ENCODE measurements at places on chromosomes 3 and 15.

GRCh38 chr15:82788496-82788895 is 17.4 kb downstream of the FSD2 start:
- DNase-seq = no peak

GRCh38 chr3:110686701-110687100 is 384.9 kb upstream of the NECTIN3 start:
- no peak for DNase-seq

GRCh38 chr3:81793410-81793809 is 32.0 kb upstream of the GBE1 start:
- no peak for DNase-seq

DNA sequence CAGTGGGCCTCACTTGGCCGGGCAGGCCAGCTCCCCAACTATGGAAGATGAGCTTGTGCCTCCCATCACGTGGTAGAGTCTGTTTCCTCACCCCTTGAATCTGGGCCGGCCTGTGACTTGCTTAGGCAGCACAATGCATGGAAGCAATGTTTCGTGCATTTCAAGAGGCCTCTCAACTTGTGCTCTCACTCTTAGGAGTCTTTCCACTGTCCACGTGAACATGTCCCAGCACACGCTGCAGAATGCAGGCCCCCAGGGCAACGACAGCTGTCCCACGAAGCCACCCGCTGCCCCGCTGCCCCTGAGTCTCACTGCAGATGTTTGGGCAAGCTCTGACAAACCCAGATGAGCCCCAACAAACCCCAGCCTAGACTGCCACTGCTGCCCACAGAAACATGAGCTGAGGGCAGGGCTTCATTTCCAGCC is 27.2 kb upstream of the SLC41A3 start:
- DNase-seq = no peak

DNA sequence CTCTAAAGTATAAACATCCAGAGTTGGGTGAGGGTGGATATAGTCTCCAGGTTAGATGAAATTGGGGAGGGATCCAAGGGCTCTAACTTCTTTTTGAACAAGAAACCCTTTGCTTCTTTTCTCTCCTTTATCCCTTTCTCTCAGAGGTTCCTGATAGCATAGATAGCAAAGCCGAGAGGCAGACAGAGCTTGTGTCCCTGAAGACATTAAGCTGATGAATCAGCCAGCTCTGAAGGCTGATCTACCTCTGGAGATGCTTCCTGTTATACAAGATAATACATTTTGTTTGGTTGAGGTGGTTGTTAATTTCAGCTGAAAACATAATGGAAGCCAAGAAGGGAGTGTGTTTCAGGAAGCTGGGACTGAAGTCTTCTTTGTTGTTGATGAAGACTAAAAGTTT is 193.2 kb downstream of the PDCD6IP start:
- DNase-seq = no peak

DNA sequence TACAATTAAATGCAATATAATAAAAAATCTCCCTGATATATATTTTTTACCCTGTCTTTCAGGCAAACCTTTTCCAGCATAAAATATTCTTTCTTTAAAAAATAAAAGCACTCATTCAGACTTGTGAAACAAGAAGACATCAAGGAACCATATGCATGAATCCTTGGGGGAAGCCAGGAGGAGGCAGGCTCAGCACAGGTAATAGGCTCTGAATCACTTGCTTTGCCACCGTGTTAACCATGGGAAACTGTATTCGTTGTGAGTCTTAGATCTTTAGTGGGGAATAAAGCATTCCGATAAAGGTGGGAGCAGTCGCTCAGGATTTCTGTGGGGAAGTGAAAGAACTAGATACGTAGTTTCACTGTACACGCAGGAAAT is 42.4 kb downstream of the FBN1 start:
- DNase-seq = no peak
